ENCODE measurements at places on chromosomes 2 and 18. TPM values are rescaled to one million over a fixed set of nuclear protein-coding genes. Genes with fewer than 3 reads are reported as not detected.

The TNFRSF11A gene
- 2.1 TPM for polyA plus RNA-seq

- DNase-seq = no peak
These were observed 269.5 kb downstream of the LNPK start for GRCh38 chr2:175732531-175732930.

DNA sequence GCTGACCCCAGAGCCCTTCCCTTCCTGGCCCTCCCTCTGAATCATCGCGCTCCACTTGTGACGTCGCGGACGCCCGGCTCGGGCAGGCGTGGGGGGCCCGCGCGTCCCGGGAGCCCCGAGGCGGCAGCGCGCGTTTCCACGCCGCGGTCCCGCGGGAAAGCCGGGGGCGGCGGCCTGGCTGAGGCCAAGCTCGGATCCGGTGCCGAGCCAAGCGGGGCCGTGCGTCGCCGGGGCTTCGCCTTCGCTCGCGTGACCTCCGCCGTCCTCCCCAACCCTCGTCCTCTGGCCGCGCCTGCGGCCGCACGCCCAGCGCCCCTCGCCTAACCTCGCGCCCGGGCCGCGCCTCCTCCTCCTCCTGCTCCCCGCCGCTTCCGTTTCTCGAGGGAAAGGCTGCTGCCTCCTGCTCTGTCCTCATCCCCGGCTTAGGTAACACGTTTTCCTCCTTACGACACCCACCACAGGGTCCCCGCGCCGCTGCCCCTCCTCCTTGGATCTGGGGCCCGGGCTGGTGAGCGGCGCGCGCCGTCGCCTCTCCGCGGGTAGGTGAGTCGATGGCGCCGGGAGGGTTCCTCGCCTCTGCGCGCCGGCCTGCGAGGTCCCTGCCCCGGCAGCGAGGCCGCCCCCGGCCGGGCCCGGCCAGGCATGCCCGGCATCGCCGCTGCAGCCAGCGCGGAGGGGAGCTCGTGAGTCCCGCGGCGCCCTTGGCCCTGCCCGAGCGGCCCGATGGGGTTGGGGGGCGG lies at the start of gene INPP1:
TSS of gene INPP1 (plus strand) at position 54 of the 740 bp plus-strand sequence. CDS start 16,514 bp downstream, outside the sequence.
- no peak for DNase-seq

The MBOAT2 gene
- polyA plus RNA-seq = 69.5 TPM

DNA sequence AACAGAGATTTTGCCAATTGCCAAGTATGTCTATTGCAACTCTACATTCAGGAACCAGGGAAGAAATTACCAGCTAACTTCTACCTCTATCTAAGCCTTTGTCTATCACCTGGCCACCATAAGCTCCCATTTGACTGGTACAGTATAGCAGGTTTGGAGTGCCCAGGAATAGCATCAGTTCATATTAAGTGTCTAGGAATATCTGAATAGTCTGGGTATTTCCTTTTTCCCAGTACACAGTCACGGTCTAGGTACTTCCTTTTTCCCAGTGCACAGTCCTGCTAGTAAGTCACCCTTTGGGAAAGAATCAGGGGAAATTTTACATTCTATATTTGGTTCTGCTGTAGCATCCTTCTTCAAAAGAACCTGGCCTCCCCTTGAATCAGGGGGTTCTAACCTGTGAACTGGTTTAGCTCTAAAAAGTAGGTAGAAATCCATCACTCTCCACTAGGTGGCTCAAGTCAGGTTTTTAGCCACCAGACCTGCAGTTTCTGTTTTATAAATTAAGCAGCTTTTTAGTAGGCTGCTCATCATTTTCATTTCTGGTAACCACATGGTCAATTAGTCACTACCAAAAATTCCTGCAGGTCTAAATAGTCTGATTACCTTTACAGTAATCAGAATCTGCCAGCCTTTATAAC lies 49.3 kb upstream of the DNAJC10 start:
- DNase-seq = no peak

- no peak for DNase-seq
These were observed 222.3 kb downstream of the SH3RF3 start for GRCh38 chr2:109351164-109351756.

- no peak for DNase-seq
These were observed 29.9 kb upstream of the RUFY4 start for GRCh38 chr2:218039171-218039570.

DNA sequence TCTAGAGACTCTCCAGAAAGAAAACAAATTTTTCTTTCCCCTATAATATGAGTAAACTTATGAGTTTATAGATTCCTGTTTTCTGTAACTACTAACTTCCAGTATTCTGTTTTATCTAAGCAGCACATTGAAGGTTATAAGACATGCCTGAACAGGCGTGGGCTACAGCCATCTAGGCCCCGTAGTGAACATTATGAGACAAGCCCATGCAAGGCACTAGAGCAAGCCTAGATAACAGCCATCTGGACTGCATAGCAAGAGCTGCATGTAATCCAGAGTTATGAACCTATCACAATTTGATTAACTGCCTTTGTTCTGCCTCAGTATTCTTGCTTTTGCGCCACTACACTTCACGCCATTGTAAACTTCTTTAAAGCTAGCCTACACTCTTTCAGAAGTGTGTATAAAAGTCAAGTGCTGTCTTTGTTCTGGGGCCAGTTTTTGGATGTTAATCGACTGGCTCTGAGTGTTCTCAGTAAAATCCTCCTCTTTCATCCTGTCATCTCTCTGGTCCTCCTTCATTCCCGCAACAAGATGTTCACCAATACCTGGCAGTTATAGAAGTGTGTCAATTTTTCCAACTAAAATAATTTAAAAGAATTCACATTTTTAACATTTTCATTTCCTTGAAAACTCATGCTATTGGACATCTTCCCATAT lies 3.0 kb upstream of the SULT1C3 start:
- DNase-seq = no peak

DNA sequence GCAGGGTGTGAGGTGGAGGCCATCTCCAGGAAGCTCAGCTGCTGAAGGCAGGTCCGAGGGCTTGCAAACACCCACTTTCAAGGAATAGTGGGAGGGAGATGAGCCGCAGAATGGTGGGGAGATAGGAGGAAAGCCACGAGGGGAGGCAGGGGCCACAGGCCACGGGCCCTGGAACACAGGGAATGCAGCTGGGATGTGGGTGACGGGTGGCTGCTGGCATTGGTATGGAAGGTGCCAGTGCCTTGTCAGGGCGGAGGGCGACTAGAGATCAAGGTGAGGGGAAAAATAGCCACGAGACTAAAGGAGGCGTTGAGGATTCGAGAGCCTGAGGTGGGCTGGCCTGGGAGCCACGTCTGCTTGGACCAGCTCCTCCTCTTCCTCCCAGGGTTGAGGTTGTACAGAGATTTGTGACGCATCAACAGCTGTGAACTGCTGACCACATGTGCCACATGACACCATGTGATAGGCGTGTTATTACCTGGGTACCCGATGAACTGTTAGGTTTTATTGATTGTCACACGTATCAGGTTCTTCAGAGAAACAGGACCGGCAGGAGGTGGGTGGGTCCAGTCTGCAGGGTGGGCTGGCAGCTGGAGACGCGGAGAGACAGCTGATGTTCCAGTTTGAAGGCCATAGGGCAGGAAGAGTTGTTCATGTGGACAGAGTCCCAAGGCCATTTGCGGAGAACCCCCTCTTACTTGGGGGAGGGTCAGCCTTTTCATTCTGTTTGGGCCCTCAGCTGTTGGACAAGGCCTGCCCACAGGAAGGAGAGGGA lies 9.9 kb downstream of the IMPA2 start:
- no peak for DNase-seq

DNA sequence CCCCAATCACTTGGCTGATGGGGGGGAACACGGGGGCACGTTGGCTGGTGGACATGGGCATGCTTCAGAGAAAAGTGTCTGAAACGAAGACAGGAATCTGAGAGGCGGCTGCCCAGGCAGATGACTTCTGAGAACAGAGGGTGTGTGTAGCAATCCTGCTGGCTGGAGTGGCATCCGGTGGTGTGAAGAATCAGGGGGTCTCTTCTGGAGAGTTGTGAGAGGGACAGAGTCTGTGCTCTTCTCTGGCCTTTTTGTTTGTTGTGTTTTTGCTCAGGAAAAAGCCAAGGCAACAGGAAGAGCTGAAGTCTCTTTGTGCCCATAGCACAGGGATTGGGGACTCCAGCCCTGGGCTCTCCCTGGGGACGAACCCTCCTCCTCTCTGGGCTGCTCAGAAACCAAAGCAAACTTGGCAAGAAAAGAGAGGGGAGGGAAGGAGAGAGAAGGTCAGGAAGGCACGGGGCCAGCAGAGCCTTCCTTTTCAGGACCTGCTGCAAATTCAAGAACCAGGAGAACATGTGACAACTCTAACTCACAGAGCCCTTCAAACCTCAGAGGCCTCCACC lies 97.0 kb upstream of the SMAD2 start:
- no peak for DNase-seq

- DNase-seq = peak; percentile 32
These were observed 64.4 kb downstream of the GREB1 start for GRCh38 chr2:11598228-11598731.

The CARF gene
- 15.1 TPM for polyA plus RNA-seq

The KRCC1 gene
- 66.7 TPM for polyA plus RNA-seq

DNA sequence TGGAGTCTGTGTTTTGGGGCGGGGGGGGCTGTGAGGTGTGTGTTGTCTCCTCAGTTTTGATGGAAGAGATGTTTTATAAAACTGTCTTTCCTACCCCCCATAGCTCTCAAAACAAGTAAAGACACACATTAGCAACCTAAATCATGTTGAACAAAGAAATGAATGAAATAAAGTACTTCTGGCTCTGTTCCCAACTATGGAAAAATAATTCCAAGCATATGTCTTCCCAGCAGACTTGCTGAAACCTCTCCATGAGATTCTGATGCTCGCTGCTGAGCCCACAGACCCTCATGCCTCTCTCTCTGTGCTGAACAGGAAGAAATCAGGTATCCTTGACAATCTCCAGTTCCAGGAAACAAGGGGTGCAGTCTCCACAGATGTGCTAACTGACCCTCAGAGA lies 226.7 kb upstream of the KLHL29 start:
- DNase-seq = no peak

- DNase-seq = no peak
These were observed 94.3 kb downstream of the OLA1 start for GRCh38 chr2:174153757-174154680.
